Cardiac muscle cell (in vitro differentiated cells and primary cell): ENCODE measurements at places on chromosomes 12 and 14.

DNA sequence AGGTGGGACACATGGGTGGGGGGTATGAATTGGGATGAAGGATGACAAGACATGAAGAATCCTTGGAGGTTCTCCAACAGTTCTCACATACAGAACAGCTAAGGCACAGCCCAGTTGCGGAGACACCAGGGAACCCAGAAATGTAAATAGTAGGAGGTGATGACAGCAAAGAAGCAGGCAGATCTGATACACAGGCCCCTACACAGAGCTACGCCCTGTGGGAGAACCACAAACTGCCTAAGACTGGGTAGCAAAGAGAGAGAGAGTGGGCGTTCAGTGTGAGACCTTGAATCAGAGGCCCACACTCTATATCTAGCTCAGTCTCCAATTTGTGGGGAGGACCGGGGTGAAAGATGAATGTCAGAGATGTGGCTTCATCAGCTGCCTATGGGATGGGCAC lies 9.5 kb upstream of the NUMB start:
- DNase-seq: peak; percentile 50

- no peak for DNase-seq
Measured at GRCh38 chr14:71799841-71800240, 132.4 kb upstream of the RGS6 start.

DNA sequence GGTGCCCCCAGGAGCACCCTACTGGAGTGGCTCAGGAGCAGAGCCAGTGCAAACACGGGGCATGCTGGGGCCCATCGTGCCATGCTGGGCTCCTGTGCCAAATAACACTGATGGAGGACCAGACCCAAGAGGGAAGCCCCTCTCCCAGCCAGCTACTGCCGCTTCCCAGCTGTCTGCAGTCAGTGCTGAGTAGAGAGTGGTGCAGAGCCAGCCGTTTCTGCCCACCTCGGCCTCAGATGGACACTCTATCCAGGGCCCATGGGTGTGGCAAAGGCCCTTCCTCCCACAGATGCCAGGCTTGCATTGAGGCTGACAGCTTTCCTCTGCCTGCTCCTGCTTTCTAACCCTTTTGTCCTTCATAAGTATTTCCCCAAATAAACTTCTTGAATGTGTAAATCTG lies 13.2 kb downstream of the CLBA1 start:
- DNase-seq: no peak

DNA sequence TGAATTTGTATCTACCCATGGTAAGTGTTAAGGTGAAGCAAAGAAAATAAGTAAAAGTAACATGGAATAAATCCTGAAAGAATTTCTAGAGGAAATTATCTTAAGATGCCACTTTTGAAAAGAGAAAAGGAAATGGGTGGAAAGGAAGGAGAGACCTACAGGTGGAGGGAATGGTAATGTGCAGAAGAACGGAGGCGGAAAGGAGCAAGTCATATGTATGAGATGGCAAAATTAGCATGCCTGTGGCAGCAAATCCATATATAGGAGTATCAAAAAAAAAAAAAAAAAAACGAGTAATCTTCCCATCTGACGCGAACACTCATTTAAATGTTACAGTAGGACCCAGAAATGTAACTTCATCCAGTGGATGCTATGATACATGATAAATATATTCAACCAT lies 23.0 kb downstream of the OSBPL8 start:
- no peak for DNase-seq

DNA sequence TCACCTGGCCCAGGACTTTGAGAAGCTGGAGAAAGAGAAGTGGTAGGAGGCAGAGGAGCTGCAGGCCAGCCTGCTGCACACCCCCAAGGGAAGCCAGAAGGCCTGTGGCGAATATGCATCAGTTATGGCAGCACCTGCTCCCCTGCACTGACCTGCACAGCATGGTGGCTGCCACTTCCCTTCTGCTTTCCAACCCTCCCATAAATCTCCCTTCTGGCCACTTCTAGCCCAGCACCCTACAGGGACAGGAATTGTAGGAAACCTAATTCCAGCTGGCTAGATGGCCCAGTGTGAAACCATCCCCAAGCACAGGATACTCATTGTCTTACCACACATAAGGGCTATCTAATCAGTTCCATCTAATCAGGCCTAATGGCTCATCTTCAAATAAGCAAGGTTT lies 136.3 kb downstream of the TBX3 start:
- DNase-seq: no peak

DNA sequence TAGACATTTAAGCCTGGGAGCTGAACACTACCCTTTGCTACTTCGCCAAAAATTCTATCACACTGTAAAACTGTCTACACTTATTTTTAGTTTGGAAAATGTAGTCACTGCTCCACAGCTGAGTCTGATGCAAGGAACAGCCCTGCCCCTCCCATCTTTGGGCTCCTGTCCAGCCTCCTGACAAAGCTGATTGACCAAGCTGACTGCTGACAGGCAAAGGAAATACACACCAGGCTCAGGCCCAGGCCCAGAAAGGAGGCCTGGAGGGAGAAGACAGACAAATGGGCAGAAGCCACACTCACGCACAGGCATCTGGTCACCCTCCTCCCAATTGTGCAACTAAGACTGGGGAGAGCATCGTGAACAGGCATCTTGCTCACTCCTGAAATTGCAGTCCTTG lies 55.3 kb downstream of the ISCA2 start:
- DNase-seq: peak; percentile 72

DNA sequence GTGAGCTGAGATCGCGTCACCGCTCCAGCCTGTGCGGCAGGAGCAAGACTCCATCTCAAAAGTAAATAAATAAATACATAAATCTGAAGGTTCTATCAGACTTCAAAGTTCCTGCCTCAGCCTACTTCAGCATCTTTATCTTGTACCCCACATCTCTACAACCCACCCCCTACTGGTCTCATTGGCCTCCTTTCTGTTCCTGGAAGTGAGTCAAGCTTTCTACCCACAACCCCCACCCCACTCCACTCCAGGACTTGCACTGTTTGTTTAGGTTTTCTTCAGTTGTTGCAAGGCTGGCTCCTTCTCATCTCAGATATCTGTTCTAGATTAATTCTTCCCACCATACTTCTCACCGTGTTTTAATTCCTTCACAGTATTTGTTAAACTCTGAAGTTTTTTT lies 714 bp upstream of the PSMC6 start:
- DNase-seq: no peak

DNA sequence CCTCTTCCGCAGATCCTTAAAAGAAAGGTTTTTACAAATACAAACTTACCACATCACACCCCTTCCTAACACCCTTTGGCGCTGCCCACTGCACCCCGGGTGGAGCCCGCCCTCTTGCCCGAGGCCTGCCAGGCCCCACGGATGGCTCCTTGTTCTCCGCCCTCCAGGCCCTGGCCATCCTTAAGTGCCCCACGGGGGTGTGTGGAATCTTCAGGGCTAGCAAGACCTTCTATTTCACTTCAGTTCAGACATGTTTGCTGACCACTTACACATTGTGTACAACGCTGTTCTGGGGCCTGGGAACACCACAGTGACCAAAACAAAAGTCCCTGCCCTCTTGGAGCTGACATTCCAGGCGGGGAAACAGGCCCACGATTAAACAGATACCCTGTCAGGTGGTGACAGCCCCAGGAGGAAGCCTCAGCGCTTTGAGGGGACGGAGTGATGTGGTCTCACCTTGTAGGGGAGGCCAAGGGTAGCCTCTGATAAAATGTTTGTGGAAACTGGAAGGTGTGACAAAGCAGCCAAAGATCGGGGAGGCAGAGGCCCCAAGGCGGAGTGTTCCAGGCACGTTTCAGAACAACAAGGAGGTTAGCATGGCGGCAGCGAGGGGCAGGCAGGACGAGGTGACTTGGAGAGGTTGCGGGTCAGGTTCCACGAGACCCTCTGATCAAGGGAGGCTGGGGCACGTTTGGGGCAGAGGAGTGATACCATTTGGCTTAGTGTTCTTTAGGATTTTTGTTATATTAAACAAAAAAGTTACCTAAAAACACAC lies 27.0 kb downstream of the TPCN1 start:
- DNase-seq: no peak

DNA sequence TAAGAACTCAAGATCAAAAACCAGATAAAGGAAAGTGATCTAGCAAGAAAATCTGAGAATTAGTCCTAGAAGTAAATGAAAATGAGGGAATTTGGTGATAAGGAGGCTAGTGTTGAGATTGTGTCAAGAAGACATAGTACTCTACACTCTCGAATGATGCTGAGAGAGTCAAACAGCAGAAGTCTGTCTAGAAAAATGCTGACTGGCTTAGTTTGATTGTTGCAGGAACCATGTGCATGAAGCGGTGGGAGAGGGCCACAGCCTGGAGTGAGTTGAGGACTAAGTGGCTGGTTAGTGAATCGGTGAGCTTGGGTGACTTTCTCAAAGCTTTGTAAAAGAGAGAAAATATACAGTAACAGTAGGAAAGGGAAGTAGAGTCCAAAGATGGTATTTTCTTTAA lies 124.5 kb downstream of the LRIG3 start:
- DNase-seq: no peak

- peak; percentile 91 for DNase-seq
Measured at GRCh38 chr14:93332397-93332852, 411 bp downstream of the BTBD7 start.

GRCh38 chr12:49806321-49806813 lies 21.8 kb downstream of the NCKAP5L start:
- no peak for DNase-seq

GRCh38 chr12:77768558-77768957 lies 62.1 kb upstream of the NAV3 start:
- DNase-seq: no peak

DNA sequence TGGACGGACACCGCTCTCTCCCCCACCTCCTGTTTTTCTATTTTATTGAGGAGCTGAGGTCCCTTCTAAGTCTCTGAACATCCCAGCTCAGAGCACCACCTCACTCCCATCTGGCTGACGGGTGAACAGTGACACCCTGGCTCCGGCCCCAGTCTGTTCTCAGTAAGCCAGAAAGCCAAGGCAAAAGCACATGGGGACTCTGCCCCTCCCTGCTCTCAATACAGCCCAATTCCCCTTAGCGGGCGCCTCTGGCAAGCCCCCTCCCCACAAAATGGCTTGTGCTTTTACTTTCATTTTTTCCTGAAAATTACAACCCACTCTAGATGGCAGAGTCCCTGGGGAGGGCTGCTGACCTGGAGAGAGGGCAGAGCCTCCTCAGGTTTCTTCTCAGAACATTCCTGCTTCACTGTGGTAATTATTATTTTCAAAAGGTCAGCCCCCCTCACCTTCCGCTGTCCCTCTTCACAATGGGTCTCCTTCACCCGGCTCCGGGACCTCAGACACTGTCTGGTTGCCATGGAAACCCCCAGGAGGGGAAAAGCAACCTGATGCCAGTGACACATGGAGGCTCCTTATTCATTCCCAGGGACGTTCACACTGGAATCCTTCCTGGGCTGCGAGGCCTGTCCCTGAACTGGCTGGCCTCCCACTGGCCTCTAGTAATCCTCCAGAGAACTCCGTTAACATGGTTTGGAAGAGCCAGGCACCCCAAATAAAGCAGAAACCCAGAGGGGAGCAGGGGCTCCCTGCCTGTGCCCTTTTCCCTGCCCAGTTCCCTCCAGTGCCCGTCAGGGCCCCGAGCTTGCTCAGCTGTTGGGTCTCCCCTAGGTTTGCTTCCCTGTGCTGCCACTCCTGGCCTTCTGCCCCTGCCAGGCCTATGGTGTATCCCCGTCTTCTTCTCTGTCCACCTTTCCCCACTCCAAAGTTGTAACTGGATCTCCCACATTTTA lies 15.9 kb downstream of the COL2A1 start:
- no peak for DNase-seq

- no peak for DNase-seq
Measured at GRCh38 chr12:4572680-4573079, 10.7 kb downstream of the DYRK4 start.

DNA sequence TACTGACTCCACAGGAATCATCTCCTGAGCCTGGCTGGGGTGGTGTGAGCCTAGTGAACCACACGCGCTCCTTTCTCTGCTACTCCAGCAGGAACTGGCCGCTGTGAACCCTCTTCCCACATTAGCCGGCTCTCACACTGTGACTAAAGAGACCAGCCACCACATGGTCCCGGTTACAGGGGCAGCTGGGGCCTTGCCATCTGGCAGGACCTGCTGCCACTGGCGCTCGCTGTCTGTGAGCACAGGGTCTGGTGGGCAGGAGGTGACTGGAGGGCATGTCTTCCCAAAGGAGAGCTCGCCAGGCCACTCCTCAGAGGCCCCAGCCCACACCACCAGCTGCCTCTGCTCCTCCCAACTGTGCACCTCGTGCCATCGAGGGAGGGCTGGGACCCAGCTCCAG lies 99.3 kb downstream of the SINHCAF start:
- DNase-seq: no peak

DNA sequence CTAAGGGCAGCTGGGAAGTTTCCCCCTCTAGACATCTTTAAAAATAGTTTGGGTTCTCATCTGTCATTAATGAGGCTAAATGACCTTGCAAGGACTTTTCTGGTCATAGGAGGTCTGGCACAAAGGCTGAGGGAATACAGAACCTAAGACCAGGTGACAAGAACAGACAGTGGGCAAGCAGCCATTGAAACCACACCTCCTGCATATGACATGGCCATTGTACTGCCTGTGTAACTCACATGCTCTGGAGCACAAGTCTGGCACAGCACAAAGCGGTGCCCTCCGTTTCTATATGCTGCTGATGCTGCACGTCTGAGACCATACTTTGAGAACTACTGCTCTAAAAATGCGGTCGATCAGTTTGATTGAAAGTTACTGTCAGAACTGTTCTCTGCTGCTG lies 143.3 kb downstream of the APAF1 start:
- DNase-seq: no peak

DNA sequence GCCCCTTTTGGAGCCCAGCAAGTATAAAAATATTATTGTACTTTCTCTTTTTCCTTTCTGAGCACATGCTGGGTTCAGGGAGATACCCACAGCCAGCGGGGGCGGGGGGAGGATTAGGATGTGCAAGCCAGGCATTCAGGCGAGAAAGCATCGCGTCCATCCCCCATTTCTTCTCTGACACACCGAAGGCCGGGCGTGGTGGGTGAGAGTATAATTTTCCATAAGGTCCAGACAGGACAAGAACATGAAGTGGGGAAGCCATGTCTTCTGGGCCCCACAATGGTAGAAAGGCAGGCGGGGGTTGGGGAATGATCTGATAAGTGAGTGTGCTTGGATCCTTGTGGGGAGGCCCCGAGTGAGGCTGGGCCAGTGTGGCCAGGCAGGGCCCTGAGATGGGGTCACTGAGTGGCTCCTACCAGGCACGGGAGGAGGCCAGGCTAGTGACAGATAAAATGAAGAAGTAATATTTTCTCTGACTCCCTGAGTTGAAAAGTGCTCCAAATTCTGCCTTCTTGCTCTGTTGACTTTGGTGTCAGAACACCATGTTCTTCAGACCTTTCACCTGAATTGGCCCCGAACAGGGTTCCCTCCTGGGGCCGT lies 10.7 kb upstream of the LRTM2 start:
- no peak for DNase-seq

GRCh38 chr12:75550401-75551240 lies 39.2 kb upstream of the KRR1 start:
- DNase-seq: peak; percentile 42

- DNase-seq: no peak
Measured at GRCh38 chr12:130831246-130831645, 7.8 kb downstream of the STX2 start.

GRCh38 chr14:34966413-34966812 lies 16.4 kb upstream of the SRP54 start:
- DNase-seq: no peak
